ENCODE measurements at places on chromosomes 6 and 20.

GRCh38 chr6:17957086-17957485 lies 30.3 kb downstream of the KIF13A start:
- DNase-seq, result no peak

DNA sequence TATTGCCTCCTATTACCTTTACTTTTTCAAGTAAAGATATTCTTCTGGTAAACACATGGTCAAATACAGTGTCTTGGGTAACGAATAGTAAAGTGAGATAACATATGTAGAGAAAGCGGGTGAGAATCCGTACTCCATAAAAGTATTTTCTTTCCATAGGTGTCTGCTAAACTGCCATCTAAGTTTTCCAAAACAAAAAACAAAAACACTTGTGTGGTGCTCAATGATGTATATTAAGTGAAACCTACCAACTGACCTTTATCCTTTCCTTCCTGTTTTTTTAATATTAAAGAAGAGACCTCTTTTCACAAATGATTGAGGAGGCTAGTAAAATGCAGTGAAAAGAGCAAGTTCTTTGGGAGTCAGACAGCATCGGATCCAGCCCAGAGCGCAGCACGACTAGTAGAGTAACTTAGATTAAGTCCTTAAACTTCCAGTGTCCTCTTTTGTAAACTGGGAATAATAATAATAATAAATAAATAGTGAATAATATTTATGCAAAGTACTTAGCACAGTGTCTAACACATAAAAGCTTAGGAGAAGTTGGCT lies 437 bp upstream of the CDKAL1 start:
- DNase-seq, result no peak

- no peak for DNase-seq
Measured at GRCh38 chr6:35449287-35449881, 2.8 kb upstream of the FANCE start.

GRCh38 chr6:105810105-105810921 lies 275.8 kb upstream of the PRDM1 start:
- no peak for DNase-seq

- no peak for DNase-seq
Measured at GRCh38 chr6:112183271-112183671, 71.1 kb downstream of the LAMA4 start.

DNA sequence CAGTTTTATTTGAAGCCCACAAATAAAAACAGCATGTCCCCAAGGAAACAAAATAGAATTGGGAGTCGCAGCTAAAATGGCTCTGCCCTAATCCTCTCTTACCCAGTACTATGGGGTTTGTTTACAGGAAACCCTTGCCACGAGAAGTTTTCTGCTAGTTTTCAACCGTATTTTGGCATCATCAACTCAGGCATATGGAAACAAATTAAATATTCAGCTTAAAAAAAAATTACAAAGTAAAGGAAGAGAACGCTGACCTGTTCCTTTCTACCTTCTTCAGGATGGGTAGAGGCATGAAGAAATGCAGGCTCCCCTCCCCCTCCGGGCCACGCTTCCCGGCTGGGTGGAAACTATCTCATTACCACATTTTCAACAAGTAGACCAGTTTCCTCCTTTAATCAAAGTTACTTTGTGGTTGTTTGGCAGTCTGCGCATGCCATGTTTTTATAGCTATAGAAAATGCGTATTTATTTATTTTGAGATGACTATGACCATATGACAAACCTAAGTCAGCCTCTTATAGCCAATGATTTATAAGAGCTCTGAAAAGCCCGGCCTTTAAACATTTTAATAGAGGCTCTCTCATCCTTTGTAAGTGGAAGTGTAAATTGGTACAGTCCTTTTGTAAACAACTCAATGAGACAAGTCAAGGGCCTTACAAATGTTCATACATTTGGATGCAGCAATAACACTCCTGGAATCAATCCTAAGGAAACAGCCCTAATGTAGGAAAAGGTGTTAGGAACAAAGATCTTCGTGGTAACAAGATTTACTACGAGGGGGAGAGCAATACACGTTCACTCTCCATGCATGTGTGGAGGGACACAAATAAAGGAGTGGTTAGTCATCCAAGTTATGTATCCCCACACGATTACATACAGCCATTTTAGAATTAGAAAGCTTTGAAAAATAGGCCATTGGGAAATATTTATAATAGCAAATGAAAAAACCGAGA lies 16.1 kb upstream of the ZNF217 start:
- DNase-seq, result no peak

DNA sequence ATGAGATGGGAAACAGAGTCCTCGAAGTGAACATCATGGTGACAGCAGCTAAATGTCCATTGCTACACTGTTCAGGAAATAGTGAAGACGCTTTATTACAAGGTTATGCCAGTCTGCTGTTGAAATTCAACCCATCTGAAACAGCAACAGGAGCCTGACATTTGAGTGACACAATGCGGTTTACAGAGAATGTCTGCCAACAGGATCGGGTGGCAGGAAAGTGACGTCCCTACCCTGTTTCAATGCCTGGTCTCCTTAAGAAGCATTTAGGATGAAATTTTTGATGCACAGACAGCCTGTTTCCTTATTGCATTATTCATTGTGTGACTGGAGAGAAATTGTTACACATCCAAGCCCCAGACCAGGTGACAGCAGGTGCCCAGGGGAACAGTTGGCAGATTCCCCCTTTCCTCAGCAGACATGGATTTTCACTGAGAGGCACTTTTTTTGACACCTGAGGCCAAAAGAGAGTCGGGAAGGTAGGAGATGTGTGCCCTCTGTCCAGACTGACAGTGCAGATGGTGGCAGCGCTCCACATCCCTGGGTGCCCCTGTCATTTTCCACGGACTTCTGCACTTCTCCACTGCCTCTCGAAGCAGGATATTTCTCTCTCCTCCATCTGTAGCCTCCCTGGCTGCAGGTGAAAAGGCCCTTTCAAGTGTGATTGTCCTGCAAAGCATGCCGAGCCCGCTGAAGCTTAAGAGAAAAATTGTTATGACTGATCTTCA lies 87.9 kb downstream of the BFSP1 start:
- no peak for DNase-seq

DNA sequence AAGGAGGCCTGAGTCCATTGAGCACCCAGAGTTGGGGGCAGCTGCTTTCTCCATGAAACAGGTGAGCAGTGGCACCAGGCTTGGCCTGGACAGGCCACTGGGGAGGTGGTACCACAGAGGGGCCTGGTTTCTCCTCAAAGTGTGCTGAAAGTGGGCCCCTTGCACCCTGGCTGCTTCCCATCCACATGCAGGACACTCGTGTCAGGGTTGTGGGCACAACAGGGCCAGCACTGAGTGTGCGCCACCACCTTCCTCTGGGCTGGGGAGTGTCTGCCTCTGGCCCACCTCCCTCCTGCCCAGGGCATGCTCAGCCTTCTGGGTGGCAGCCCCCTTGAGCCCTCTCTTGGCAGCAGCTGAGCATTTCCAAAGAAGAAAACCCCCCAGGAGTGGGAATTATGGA lies 5.2 kb upstream of the SLC22A1 start:
- no peak for DNase-seq

DNA sequence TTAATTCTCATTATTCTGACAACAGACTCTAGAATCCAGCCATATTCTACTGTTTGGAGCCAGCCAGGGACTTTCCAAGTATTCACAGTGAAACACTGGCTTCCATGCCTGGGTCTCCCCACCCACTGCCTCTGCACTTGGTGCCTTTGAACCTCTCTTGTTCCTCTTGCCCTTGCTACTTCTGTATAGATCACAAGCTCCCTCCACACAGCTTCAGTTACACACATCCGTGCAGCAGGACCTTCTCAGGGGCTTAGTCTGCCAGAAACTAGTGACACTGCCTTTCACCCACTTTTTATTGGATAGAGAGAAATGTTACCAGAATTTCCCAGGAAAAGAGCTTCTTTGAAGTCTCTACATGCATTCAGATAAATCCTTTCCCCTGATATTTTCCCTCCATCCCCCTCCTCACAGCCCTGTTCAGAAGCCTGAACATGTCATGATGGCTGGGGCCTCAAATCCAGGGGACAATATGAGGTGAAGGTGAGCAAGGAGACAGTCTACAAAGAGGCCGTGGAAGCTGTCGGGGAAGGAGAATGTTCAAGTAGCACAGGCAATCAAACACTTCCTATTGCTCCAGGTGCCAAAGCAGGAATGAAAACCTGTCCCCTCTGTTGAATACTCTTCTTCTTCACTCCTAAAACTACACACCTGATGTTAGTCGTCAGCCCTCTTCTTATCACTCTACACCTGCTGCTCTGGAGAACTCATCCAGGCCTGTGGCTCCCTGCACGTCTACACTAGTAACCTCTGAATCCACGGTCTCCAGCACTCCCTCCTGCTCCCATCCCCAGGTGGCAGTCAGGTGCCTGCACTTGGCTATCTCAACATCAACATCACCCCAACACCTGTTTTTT lies 20.2 kb upstream of the HLA-DOA start:
- DNase-seq, result peak; percentile 43

- no peak for DNase-seq
Measured at GRCh38 chr6:33418690-33419291, 884 bp upstream of the CUTA start.

- DNase-seq, result no peak
Measured at GRCh38 chr6:43914272-43915147, 144.5 kb downstream of the VEGFA start.

GRCh38 chr20:3473944-3474343 lies 3.1 kb downstream of the ATRN start:
- no peak for DNase-seq

DNA sequence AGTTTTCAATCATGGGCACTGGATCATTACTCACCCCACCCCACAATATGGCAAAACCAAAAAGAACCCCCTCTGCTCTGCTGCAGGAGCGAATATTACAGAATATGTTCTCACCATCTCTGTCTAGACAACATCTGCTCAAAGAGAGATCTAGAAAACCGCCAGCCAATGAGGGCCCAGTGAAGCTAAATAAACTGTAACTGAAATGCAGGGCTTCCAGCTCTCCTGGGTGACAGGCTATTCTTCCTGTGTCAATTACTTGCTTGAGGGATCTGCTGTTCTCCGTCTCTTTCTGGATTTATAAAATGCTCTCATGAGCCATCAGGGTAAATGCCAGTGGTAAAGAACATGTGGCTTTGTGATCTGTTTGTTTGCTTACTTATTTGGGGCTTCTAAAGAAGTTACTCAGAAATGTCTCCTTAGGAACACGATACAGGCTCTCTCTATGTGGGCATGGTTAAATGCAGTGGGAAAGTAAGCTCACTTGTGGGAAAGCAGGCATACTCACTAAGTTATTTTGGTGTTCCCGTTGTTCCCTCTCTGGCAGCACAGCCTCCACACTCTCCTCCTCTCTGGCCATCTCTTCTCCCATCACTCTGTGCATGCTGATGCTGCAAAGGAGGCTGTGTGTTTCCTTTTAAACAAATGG lies 44.8 kb downstream of the TTI1 start:
- no peak for DNase-seq

GRCh38 chr6:1393641-1394283 lies 4.4 kb downstream of the FOXF2 start:
- DNase-seq, result no peak

- no peak for DNase-seq
Measured at GRCh38 chr6:18752278-18753068, 365.3 kb downstream of the RNF144B start.

DNA sequence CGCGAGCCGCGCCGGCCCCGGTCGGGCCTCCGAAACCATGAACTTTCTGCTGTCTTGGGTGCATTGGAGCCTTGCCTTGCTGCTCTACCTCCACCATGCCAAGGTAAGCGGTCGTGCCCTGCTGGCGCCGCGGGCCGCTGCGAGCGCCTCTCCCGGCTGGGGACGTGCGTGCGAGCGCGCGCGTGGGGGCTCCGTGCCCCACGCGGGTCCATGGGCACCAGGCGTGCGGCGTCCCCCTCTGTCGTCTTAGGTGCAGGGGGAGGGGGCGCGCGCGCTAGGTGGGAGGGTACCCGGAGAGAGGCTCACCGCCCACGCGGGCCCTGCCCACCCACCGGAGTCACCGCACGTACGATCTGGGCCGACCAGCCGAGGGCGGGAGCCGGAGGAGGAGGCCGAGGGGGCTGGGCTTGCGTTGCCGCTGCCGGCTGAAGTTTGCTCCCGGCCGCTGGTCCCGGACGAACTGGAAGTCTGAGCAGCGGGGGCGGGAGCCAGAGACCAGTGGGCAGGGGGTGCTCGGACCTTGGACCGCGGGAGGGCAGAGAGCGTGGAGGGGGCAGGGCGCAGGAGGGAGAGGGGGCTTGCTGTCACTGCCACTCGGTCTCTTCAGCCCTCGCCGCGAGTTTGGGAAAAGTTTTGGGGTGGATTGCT lies 1.3 kb downstream of the VEGFA start:
- DNase-seq, result peak; percentile 18

GRCh38 chr20:59937150-59937549 lies 3.0 kb downstream of the PPP1R3D start:
- DNase-seq, result no peak

DNA sequence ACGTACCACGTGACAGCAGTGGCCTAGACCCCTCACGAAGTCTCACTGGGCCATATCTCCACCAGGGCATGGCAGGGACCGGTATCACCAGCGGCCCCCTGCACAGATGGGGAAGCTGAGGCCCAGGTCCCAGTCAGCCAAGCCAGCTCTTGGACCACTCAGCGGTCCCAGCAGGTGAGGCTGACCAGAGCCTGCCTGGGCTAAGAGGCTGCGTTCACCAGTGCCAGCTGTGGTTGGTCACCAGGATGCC lies 2.6 kb upstream of the MRGBP start:
- no peak for DNase-seq

GRCh38 chr6:11917951-11918738 lies 94.0 kb upstream of the HIVEP1 start:
- no peak for DNase-seq

- DNase-seq, result no peak
Measured at GRCh38 chr6:149014631-149015534, 268.1 kb downstream of the UST start.

DNA sequence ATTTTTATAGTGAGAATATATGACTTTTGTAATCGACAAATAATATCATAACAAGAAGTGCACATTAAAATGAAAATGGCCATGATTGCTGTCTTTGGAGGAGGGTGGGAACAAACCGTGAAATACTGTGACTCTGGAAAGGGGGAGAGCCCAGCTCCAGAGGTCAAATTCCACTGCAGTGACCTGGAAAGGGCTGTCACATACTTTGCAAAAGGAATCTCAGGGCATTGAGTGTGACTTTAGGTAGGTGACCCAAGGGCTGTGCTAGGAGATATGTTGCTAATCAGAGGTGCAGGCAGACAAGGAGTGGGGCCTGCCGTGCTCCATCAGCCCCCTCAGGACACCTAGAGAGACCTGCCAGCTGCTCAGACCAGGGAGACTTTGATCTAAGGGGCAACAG lies 28.1 kb upstream of the BMP7 start:
- no peak for DNase-seq

DNA sequence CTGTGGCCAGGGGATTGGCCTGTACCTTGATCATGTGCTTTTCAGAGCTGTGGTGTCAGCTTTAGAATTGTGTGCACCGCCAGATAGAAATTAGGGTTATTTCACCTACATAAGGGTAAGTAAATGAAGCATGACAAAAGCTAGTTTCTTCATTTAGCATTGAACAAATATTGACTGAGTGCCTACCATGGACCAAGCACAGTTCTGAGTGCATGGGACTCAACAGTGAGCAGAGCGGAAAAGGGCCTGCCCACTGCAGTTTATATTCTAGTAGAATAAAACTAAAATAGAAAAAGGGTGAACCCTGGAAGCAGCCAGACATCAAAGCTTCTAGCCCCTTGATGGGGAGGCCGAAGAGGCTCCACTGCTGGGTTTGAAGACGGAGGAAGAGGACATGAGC lies 25.6 kb downstream of the ECT2L start:
- no peak for DNase-seq

Data from substantia nigra (tissue), 51 donors.